Daoy (cell line): ENCODE measurements at places on chromosomes 7 and 10.

GRCh38 chr10:76695069-76695468, 942.5 kb downstream of the KCNMA1 start:
- no peak for DNase-seq

- no peak for DNase-seq
Observed at GRCh38 chr7:129816742-129817141, 136.0 kb downstream of the UBE2H start.

DNA sequence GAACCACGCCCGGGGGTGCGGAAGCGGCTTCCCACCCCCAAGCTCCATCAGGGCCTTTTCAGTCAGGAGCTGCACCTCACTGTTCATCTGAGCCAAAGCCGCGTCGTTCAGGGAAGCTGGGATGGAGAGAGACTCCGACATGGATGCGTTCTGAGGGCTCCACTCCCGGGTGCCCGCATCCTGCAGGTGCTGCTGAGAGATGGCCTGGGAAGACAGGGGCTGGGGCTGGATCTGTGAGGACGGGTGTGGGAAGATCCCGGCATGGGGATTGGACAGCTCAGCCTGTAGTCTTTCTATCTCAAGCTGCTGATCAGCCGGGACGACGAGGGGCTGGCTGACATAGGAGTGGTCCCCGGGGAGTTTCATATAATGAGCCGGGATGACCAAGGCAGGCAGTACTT, 45.0 kb upstream of the NMT2 start:
- no peak for DNase-seq

GRCh38 chr10:102647443-102648268, 3.4 kb downstream of the TRIM8 start:
- no peak for DNase-seq

DNA sequence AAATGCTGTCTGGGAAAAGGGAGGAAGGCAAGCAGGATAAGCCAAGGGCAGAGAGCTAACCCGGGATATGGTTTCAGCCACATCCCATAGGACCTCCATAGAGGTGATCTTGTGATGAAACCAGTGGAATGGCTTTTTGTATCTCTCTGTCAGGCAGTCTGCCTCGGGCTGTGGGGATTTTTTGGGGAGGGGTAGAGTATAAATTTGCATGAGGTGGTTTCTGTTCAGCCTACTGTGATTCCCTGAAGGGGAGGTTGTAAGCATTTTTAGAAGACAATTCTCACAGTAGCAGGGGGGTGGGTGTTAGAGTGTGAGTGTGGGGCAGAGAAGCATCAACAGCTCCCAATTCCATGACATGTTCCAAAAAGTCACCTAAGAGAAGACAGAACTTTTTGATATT, 11.8 kb downstream of the OR9A2 start:
- DNase-seq = no peak

DNA sequence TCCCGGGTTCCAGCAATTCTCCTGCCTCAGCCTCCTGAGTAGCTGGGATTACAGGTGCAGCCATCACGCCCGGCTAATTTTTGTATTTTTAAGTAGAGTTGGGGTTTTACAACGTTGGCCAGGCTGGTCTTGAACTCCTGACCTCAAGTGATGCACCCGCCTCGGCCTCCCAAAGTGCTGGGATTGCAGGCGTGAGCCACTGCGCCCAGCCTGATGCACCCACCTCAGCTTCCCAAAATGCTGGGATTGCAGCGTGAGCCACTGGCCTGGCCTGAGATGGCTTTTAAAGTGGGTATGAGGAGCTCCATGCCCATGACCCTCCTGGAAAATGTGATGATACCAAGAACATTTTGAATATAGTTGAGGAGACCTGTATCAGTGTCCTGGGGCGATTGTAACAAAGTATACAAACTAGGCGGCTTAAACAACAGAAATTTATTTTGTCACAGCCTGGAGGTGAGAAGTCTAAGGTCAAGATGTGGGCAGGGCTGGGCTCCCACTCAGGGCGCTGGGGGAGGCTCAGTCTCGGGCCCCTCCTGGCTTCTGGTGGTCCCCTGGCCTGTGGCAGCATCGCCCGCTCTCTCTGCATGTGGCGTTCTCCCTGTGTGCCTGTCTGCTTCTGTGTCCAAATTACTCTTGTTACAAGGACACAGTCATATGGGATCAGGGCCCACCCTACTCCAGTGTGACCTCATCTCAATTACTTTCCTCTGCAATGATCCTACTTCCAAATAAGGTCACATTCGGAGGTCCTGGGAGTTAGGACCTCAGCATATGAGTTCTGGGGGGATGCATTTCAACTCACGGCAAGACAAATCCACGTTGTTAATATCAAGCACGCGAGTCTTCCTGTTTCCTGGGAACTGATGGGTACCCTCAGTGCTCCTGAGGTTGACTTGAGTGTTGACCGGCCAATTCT, 108.8 kb downstream of the ACTR3B start:
- DNase-seq = no peak

DNA sequence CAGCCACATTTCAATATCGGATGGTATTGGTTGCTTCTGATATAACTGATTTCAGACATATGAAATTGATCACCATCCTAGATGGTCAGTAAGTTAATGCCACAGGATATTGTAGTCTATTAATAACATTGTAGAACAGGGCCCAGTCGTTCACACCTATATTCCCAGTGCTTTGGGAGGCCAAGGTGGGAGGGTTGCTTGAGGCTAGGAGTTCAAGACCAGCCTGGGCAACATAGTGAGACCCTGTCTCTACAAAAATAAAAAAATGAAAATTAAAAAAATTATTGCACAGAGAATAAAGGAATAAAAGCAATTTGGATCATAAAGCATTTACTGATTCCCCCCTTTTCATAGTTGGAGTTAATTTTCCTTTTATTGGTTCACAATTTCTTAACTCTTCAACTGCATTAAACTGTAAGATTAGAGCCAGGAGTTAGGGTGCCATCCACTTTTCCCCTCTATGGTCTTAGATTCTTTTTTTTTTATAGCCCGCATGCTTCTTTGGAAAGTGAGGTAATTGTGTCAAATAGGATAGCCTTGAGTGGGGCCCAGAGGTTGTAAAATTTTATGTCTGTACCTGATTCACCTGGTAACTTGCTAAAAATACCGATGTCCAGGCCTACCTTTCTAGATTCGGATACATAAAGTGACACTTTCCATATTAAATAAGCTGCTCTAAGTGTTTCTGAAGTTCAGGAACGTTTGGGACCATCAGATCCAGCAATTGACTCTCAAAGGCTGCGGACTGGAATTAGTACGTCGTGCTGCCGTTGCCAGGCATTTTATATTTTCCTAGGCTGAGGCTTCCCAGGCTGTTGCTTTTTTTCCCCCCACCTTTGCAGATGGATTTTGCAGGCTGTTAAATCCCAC, 24.7 kb downstream of the ADK start:
- DNase-seq = no peak

DNA sequence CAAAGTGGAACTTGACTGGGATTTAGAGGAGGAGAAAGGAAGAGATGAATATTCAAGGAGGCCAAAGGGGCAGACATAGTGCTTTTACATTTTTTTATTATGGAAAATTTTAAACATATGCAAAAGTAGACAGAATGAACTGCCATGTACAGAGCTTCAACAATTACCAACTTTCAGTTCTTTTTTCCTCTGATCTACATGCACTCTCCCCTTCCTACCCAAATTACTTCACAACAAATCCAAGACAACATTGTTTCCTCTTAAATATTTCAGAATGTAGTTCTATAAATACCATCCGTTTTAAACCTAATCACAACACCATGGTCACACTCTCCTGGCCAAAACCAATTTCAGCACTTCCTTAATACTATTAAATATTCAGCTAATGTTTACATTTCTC, 83.5 kb upstream of the FZD1 start:
- no peak for DNase-seq

GRCh38 chr10:21452203-21452602, 73.3 kb downstream of the SKIDA1 start:
- DNase-seq = no peak

GRCh38 chr10:4810092-4810491, 15.9 kb upstream of the AKR1E2 start:
- DNase-seq = peak; percentile 9

- no peak for DNase-seq
Observed at GRCh38 chr7:1943326-1943725, 273.2 kb downstream of the ELFN1 start.

DNA sequence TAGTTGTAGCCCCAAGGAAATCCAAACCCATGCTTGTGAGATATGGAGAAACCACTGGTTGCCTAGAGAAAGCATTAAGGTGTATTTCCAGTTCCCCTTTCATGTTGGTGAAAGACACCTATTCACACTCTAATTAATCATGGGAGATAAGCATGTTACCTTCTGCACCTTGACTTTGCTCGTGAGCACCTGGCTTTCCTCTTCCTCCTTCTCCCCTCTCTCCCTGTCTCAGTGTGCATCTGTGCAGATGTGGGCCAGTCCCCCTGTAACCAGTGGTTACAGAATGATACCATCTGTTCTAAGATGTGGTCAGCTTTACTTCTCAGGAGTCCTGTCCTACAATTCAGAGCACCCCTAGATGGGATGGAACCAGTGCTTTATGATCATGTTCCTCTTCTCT, 160.6 kb downstream of the LCOR start:
- DNase-seq = no peak

DNA sequence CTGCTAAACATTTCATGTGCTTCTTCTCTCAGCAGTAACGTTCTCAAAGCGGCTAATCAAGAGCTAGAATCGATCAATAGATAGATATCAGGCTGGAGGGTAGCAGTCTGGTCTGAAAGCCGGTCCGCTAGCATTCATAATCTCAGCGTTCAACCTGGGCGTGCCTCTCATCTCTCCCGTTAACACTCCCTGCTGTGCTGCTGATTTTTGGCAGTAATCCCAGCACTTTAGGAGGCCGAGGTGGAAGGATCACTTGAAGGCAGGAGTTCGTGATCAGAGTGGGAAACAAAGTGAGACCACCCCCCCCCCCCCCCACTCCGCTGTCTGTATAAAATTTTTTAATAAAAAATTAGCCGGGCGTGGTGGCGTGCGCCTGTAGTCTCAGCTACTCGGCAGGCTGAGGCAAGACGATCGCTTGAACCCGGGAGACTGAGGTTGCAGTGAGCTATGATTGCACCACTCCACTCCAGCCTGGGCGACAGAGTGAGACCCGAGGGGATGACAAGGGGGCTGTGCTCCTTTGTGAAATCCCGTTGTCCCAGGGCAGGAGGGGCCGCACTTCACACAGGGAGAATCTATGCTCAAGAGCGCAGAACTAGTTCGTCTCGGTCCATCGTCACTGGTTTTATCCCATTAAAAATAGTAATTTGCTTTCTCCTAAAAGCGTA, 624 bp upstream of the CEP55 start:
- peak; percentile 62 for DNase-seq

DNA sequence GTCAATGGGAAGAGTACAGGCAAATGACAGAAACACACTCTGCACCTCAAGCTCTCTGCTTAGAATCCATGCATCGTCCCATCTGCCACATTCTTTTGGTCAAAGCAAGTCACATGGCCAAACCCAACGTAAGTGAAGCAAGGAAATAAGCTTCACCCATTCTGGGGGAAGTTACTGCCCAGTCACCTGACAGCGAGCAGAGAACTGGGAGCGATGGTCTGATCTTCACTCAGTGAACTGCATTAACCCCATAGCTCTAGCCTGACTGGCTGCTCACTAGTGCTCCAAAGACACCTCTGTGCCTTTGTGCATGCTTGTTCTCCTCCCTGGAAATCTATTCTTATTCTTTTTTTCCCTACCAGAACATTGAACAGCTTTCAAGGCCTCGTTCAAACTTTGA, 89.9 kb downstream of the APBB1IP start:
- no peak for DNase-seq

DNA sequence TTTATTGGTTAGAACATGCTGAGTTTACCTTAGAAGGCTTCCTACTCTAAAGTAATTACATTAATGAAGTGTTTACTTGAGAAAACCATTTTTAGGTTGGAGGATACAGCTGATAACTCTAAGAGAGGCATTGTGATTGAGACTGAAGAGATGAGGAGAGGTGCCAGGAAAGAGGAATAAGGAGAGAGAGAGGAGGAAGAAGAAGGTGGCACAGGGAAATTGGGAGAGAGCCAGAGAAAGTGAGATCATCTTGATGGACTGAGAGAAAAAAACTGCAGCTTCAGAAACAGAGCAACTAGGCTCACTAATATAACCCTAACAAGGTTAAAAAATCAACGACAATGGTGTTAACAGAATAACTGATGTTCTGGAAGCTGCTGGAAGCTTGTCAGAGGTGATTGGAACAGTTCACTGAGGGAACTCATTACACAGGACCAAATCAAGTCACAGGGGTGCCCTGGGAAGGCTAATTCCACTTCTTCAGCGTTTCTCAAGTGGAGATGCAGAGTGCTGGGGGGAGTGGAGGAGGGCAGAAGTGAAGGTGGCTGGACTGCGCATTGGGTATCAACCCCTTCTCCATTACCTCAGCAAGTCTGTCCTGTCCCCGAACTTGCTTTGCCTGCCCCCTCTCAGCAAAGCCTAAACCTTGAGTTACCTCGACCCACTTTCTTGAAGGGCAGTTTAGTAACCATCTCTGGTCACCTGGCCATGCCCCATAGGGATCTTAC, 6.9 kb upstream of the SORBS1 start:
- DNase-seq = peak; percentile 9

- DNase-seq = no peak
Observed at GRCh38 chr10:131081376-131081775, 230.1 kb downstream of the TCERG1L start.

- no peak for DNase-seq
Observed at GRCh38 chr10:124667425-124668345, 76.5 kb downstream of the FAM53B start.

DNA sequence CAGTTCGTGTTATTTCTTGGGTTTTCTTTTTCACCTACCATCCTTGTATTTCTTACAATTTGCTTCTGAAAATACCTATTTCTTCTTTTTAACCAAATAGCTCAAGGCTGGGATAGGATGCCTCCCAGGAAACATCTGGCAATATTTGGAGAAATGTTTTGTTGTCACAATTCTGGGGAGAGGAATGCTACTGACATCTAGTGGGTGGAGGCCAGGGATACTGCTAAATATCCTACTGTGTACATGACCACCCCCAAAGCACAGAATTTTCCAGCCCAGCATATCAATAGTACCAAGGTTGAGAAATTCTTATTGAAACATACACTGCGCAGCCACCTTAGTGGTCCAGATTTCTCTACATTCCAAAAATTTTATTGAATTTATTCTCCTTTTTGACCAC, 55.5 kb downstream of the CNTNAP2 start:
- DNase-seq = no peak

DNA sequence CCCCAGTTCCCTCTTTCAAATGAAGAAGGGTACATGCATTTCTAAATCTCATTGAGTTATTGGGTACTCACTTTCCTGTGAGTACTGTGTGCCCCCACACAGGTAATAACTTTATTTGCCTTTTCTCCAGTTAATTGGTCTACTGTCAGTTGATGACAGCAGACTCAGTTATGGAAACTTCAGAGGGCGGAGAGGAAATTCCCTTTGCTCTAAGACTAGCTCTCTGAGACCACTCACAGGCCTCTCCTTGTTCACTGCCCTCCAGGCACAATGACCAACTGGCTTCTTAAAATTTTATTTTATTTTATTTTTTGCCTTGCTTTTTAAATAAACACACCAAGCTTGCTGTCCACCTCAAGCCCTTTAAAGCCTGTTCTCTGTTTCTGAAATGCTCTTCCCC, 235.8 kb upstream of the AOAH start:
- DNase-seq = no peak

- DNase-seq = no peak
Observed at GRCh38 chr10:84945791-84946190, 617.4 kb downstream of the CCSER2 start.
